ENCODE measurements at places on chromosomes 3 and 15.

DNA sequence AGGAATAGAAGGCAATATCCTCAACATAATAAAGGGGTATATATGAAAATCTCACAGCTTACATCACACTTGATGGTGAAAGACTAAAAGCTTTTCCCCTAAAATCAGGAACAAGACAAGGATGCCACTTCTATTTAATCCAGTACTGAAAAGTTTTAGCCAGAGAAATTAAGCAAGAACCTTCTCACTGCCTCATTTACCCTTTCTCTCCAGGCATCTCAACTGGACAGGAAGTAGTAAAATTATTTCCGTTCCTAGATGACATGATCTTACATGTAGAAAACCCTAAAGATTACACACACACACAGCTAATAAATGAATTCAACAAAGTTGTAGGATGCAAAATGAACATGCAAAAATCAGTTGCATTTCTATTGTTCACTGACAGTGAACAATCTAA is 11.2 kb downstream of the SCAP start:
- DNase-seq: no peak

DNA sequence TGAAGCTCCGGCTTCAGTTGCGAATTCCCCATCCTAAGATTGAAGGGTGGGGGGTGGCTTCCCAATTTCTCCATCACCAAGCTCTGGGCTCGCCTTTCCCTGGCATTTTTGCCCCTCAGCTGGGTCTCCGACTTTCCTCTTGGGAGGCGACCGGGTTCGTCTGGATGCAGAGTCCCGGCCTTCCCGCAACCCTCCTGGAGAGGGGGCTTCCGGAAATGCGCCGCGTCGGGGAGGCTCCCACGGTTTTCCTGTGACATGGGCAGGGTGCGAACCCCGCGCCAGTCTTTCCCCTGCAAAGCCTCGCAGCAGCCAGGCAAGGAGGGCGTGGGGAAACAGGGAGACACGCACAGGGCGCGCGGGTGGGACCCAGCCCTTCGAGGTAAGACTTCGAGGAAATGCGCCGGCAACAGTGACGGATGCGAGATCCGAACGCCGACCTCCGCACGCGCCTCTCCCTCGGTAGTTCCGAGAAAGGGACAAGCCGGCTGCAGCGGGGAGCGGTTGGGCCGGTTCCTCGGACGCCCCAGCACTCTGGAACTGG is 466 bp upstream of the HCN4 start:
- DNase-seq: no peak

DNA sequence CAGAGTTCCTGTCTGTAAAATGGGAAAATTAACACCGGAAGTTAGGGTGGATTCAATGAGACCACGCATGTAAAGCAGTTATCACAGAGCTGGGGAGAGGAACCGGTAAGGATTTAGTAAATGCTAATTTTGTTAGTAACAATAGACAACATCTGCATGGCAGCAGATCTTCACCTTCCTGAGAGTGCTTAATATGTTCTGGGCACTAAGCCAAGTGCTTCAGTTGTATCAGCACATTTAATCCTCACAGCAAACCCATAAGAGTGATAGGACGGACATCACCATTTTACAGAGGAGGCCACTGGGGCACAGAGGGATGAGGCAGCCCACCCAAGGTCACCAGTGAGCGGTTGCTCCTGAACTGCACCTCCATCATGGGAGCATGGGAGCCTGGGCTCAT is 189.4 kb downstream of the WNT5A start:
- DNase-seq: no peak

- no peak for DNase-seq
These were observed 633 bp downstream of the IGSF10 start for GRCh38 chr3:151460228-151460627.

- DNase-seq: no peak
These were observed 7.4 kb downstream of the EAF1 start for GRCh38 chr3:15434756-15435155.

DNA sequence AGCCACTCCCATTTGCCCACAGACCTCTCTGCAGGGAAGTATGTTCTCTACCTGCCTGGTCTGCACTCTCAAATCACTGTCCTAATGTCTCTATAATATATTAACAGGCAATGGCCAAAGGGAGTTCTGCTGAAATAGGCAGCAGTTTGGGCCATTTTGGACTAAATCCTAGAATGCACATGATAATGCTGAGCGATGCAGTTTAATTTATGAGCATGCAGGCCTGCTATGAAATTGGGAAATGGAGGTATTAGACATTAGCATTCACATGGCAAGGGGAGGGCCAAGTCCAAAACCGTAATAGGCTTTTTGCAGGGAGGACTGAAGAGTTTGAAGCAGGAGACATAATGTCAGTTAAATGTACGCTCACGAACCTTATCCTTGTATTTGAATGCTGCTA is 31.3 kb downstream of the NMNAT3 start:
- no peak for DNase-seq

GRCh38 chr3:130384476-130385025 is 39.1 kb downstream of the COL6A5 start:
- no peak for DNase-seq

DNA sequence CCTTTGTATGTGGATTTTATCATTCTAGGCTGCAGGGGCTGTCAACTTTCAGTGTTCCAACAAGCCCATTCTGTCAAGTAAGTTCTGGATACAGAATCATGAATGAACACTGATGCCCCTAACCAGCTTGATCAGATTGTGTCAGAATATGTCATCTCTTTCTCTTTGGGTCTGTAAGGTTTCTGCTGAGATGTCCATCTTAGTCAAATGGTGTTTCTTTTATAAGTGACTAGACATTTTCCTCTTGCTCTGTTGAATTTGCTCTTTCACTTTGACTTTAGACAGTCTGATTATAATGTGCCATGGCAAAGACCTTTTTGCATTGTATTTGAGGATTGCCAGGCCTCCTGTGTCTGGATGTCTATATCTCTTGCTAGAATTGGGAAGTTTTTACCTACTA is 660.9 kb upstream of the CBLB start:
- no peak for DNase-seq

- DNase-seq: no peak
These were observed at the start of gene FAM107A for GRCh38 chr3:58577269-58577821. Gene FAM107A (minus strand): TSS chr3:58577391. CDS start chr3:58569860, 7,531 bp downstream.

DNA sequence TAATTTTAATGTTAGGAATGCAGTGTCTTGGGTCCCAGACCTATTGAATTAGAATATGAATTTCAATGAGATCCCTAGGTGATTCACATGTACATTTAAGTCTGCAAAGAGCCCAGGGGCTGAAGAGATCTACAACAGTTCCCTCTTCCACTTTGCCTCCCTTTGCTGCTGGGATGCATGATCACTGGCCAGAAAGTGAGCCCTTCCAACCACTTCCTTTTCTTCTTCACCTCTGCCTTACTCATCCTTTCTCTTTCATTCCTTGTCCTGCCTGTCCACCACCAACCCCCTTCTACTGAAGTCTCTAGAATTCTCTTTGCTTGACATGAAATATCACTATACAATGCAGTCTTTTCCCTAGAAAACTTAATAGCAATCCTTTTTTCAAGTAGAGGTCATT is 222.4 kb upstream of the LRIG1 start:
- no peak for DNase-seq

- DNase-seq: no peak
These were observed 73.6 kb upstream of the MDFIC2 start for GRCh38 chr3:70386043-70386442.

GRCh38 chr3:55059027-55059629 is 131.3 kb upstream of the LRTM1 start:
- no peak for DNase-seq

GRCh38 chr3:123457841-123458240 is 9.0 kb upstream of the ADCY5 start:
- no peak for DNase-seq

GRCh38 chr3:193231201-193231600 is 9.8 kb upstream of the PLAAT1 start:
- no peak for DNase-seq

GRCh38 chr15:59605994-59606393 is 5.6 kb upstream of the GCNT3 start:
- no peak for DNase-seq

- DNase-seq: no peak
These were observed 430.3 kb downstream of the NTRK3 start for GRCh38 chr15:87826119-87826747.

- no peak for DNase-seq
These were observed 440.8 kb upstream of the GBE1 start for GRCh38 chr3:82202269-82202668.

DNA sequence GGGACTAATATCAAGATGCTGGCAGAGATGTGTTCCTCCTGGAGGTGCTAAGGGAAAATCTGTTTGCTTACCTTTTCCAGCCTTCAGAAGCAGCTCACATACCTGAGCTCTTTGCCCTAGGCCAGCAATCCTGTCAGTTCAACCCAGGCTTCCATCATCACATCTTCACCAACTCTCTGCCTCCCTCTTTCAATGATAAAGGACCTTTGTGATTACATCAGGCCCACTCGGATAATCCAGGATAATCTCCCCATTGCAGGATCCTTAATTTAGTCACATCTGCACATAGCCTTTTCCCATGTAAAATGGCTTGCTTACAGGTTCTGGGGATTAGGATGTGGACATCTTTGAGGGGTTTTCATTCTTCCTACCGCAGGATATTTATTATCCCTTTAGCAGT is 58.3 kb downstream of the NSUN3 start:
- no peak for DNase-seq

DNA sequence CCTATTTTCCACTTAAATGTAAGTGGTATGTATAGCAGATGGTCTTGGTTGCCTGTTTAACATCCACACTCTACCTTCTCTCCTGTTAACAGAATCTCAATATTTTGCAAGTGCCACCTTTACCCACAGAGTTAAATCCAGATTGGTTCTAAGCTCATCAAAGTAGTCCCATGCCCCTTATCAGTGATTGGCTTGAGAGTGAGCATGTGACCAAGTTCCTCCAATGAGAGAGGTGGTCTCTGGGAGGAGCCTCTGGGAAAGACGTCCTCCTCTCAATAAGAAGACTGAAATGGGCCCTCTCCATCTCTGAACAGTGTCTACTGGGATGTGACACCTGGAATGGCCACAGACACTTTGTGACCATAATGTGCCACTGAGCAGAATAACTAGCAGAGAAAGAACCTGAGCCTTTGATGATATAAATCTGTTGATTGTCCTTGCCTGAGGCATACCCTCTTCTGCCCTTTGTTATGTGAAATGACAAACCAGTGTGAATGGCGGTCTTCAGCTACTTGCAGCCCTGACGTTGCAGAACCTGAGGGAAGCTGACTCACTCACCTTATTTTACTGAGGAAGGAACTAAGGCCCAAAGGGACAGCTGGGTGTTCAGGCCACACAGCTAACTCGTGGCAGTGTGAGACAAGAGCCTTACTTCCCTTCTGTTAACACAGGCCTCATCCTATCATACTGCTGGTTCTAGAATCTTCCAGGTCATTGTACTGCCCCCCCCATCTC is 42.4 kb upstream of the LARS2 start:
- DNase-seq: no peak

- DNase-seq: no peak
These were observed 15.0 kb downstream of the TAGLN3 start for GRCh38 chr3:112013784-112014143.

- no peak for DNase-seq
These were observed 124.0 kb upstream of the PLXNA1 start for GRCh38 chr3:126858887-126859286.

DNA sequence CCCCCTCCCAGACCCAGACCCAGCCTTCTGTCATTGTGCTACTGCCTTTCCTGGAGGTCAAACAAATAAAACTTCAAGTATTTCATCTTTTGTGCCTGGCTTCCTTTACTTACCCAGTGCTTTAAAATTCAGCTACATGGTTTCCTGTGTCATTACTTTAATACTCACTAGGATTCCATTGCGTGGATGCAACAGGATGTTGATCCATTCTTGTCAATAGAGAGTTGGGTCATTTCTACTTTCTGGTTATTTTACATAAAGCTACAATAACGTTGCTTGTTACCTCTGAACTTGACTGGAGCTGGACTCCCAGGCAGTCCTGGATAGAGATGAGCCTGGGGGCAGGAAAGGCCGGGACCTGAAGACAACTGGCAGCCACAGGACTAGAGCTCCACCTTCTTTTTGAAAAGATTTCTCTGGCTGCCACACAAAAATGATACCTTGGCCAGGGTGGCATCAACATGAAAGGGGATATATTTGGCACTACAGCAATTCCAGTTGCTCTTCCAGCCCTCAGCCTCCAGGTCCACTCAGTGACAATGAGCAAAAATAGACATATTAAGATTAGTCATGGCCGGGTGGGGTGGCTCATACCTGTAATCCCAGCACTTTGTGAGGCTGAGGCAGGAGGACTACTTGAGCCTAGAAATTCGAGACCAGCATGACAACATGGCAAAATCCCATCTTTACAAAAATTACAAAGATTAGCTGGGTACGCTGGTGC is 23.3 kb upstream of the HEG1 start:
- no peak for DNase-seq

GRCh38 chr15:100385300-100386050 is 43.7 kb upstream of the ADAMTS17 start:
- DNase-seq: no peak

DNA sequence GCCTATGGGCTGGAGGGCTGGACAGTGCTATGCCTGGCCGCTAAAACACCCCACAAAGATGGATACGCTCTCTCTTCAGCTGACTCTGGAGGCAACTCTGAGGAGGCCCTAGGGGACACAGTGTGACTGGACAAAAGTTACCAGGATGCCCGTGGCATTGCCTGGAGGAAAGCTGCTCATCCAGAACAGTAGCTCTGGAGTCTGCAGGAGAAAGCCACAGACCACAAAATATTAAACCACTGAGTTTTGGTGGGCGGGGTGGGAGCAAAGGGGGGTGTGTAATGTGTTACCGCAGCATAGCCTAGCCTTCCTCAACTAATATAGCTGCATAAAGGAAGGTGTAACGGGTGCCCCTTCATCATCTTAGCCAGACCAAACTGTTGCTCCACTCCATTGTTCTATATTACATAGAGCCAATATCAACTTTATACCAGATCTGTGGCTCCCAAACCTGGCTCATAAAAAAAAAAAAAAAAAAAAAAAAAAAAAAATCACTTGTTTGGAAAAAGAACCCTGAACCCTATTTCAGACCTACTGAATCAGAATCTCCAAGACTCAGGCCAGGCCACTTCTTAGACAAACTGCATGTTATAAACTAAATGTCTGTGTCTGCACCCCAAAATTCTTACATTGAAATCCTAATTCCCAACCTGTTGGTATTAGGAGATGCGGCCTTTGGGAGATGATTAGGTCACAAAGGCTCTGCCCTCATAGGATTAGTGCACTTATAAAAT is 132.6 kb downstream of the TNIK start:
- DNase-seq: no peak

DNA sequence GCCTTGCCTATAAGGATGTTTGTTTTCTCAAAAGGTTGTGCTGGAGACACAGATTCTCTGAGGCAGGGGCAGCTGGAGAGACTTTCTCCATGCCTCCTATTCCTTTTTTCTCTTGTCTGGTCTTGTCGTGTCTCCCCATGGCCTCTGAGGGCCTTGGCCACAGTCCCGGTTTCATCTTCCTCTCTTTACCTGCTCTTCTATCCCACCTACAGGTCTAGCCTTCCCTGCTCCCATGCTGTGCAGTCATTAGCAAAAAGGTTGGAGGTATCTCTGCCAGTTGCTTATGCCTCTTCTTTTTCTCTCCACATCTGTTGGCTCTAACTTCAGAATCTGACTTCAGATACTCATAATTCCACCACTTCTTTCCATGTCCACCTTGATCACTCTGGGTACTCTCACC is 191.1 kb downstream of the IL20RB start:
- no peak for DNase-seq

All from stimulated activated CD8-positive, alpha-beta memory T cell treated with anti-CD3 and anti-CD28 coated beads, Interleukin-12 subunit alpha, Interleukin-12 subunit beta, amount 100 ng/mL, for 4 hours (primary cell).